ENCODE measurements at places on chromosomes 12 and 14.
A peak's percentile ranks its signal among the peaks of the same experiment; 100 is the strongest.

GRCh38 chr14:53871951-53872350 lies 84.7 kb downstream of the BMP4 start:
- no peak for DNase-seq

DNA sequence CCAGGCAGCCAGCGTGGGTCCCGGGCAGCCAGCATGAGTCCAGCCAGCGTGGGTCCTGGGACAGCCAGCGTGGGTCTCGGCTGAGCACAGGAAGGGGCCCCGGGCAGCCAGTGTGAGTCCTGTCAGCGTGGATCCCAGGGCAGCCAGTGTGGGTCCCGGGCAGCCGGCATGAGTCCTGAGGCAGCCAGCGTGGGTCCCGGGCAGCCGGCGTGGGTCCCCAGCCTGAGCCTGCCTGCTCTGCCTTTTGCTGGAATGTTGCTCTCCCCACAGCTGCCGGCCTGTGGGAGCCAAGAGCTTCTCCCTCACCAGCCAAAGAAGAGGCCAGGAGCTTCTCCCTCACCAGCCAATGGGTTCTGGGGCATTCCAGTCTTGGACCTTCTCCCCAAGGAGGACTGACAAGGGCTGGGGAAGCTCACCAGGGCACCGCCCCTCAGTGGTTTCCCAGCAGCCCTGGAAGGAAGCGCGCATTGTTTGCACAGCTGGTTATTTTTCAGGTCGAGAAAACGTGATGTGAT lies 15.0 kb upstream of the RFLNA start:
- no peak for DNase-seq

DNA sequence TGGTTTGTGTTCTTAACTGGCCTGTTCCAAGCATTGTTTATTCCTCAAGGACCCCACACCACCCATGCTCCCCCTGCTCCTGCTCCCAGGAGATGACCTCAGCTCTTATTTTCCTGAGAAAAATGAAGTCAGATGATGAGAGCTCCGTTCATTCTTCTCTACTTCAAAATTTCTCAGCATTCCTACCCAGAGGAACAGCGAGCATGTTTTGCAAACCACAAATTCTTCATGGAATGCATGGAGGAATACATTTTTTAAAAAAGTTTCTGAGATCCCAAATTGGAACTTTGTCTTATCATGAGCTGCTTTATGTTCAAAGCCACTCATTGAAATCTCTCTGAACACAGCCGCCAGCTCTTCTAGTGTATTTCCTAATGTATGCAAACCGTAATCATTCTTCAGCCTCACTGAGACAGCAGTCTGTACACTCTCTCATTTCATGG lies 44.9 kb downstream of the SYNE2 start:
- no peak for DNase-seq

DNA sequence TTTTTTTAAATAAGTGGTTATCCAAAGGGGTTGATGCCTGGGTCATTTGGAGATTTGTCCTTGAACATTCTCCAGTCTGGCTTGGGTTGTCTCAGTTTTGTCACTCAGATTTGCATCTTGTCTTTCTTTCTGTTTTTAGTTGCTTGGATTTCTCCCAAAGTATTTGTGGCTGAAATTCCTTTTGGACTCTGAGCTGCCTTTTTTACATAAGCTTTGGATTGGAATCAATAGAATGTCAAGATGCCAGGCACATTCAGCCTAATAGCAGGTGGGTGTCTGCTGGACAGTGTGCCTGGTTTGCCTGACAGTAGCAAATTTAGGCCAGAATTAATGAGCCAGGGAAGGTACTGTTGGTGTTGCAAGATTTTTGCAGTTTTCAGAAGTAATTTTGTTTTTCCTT lies 50.0 kb downstream of the FLRT2 start:
- DNase-seq = no peak

DNA sequence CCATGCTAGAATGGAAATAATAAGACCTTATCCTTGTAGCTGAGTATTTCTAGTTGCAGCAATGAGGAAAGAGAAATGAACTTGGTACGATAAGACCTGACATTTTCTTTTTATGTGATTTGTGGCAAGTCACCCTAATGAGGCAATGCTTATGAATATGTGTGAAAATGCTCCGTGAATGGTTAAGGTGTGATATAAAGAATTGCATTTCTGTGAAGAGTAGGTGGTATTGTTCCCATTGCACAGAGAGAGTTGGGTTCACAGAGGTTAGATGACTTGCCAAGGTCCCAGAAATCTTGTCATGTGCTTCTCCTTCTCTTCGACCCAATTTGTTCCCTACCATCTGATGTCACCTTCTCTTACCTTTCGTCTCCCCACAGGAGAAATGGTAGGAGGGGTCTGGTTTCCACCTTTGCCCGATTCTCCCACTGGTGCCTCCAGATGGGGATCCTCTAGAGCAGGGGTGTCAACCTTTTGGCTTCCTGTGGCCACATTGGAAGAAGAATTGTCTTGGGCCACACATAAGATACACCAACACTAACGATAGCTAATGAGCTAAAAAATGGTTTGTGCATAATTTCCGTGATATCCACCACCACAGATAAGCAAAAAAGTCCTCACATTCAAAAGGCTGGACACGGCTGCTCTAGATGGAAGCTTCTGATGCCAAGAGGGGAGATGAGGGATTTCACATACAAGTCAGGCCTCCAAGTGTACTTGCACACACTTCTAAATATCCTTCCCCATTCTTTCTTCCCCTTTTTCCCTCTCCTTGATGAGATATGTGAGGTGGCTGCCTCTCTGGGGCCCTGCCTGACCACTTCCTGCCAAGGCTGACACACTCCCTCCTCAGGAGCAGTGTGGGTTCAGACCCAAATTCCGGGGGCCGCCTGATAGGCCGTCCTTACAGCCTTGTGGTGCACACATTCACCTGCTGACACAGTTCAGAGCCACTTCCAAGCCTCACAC lies 96.1 kb downstream of the PLXNC1 start:
- peak; percentile 32 for DNase-seq

GRCh38 chr14:95130549-95130948 lies 26.8 kb downstream of the DICER1 start:
- DNase-seq = no peak

- no peak for DNase-seq
Observed at GRCh38 chr12:41264281-41264680, 76.2 kb downstream of the PDZRN4 start.

GRCh38 chr14:39576736-39577135 lies 144.5 kb upstream of the FBXO33 start:
- no peak for DNase-seq

GRCh38 chr12:8077207-8077606 lies 4.9 kb upstream of the NECAP1 start:
- DNase-seq = no peak

DNA sequence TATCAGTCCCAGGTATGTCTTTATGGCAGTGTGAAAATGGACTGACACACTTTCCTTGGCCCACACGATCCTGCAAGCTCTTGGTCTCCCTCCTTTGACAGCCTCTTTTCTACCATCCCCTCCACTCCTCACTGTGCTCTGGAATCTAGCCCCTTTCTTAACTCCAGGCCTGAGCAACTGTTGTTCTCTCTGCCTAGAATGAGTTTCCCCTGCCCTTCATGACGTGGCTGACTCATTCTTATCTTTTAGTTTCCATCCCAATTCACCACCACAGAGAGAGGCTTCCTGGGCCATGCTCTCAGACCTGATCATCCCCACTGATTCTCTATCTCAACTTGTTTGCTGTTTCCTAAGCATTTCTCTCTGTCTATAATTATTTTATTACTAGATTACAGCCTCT lies 157.4 kb upstream of the HMGA2 start:
- DNase-seq = no peak

- no peak for DNase-seq
Observed at GRCh38 chr12:129096968-129097367, 243.7 kb downstream of the GLT1D1 start.

Measured in stimulated activated CD4-positive, alpha-beta T cell treated with anti-CD3 and anti-CD28 coated beads, Interleukin-4, amount 100 ng/mL, for 48 hours (primary cell).